Activated CD8-positive, alpha-beta T cell treated with anti-CD3 and anti-CD28 coated beads, Interleukin-2, amount 10 ng/mL, durations not matched to agents 7 days and 5 days (primary cell): ENCODE measurements at places on chromosomes 4 and X.

DNA sequence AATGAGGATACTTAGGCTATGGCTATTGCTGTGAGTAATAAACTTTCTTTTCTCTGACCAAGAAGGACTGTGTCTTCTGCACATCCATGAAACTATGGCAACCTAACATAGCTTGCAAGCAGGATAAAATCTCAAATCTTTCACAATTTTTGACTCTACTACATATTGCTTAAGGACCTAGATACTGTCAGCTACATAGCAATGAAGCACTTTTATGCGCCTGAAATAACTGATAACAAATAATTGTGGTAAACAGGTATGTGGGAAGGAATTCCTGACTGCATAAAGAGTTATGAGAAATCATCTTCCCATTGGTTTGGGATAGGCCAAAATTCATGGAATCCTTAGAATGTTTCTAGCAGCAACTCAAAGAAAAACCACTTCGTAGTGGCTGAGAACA is 41.2 kb upstream of the PDGFC start:
- H3K27ac ChIP-seq, result no peak overlapping the region
- H3K27me3 ChIP-seq, result no peaks in the 10 kb centered on the region
- no peaks in the 10 kb centered on the region for H3K36me3 ChIP-seq
- H3K4me1 ChIP-seq, result no peaks in the 10 kb centered on the region
- no peak for DNase-seq

DNA sequence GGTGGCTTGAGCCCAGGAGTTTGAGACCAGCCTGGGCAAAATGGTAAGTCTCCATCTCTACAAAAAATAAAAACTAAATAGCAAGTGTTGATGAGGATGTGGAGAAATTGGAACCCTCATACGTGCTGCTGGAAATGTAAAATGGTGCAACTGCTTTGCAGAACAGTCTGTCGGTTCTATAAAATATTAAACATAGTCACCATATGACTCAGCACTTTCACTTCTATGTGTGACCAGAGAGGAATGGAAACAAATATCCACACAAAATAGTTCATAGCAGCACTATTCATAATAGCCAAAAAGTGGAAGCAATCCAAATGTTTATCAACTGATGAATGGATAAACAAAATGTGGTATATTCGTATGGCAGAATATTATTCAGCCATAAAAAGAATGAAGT is 60.8 kb upstream of the FMR1 start:
- H3K4me3 ChIP-seq, result no peak overlapping the region
- H3K4me1 ChIP-seq, result no peaks in the 10 kb centered on the region

- no peak overlapping the region for H3K4me3 ChIP-seq
These were observed 102.4 kb upstream of the PLAC1 start for GRCh38 chrX:134760650-134761049.

- H3K27ac ChIP-seq, result no peak overlapping the region
- H3K4me1 ChIP-seq, result no peaks in the 10 kb centered on the region
- no peaks in the 10 kb centered on the region for H3K36me3 ChIP-seq
- no peak overlapping the region for H3K4me3 ChIP-seq
- DNase-seq, result no peak
- no peaks in the 10 kb centered on the region for H3K27me3 ChIP-seq
These were observed 18.3 kb downstream of the MAGED2 start for GRCh38 chrX:54825716-54826438.

DNA sequence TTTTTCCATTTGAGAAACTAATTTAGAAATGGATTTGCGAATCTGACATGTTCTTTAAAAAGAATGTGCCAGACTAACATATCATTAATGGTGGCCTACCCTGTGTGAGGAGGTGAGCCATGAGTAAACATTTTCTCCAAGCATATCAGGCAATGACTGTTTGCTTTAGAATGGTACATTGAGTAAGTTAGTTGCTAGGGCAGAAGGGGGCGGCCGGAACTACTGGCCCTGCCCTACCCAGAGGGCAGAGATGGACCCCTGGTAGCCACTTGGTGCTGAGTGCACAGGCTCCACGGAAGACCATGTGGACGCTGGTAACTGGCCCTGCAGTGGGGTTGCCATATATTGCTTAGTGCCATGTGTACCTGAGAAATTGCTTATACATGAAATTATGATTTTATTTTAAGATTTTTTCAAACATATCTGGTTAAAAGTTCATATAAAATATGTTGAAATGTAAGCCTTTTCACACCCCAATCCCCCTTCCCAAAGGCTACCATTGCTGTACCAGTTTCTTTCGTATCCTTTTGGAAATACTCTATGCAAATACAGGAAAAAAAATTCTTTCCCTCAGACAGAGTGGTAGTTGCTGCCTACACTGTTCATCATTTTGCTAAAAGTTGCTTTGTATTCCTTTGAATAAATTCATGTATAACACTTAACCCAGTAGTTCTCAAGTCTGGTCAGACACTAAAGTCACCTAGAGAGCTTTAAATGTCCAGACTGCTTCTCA is 8.8 kb downstream of the FNIP2 start:
- no peaks in the 10 kb centered on the region for H3K27me3 ChIP-seq
- peaks cover 5% of the 10 kb centered on the region for H3K36me3 ChIP-seq
- peaks cover 35% of the 10 kb centered on the region for H3K4me1 ChIP-seq
- H3K27ac ChIP-seq, result peak overlapping the region; percentile 57
- no peak for DNase-seq
